GM23338 (cell line): ENCODE measurements at places on chromosomes 12 and 14. TPM values are rescaled to one million over a fixed set of nuclear protein-coding genes. Genes with fewer than 3 reads are reported as not detected.
A peak's percentile ranks its signal among the peaks of the same experiment; 100 is the strongest.

Gene OASL
- not detected in 2 replicates for polyA plus RNA-seq

Gene REP15
- 0.89 and 1.0 TPM in 2 replicates for polyA plus RNA-seq

- DNase-seq, result no peak
Measured at GRCh38 chr12:91562476-91562875, 379.9 kb upstream of the DCN start.

GRCh38 chr12:45121224-45121623 lies 70.3 kb upstream of the DBX2 start:
- peak; percentile 38 for DNase-seq

DNA sequence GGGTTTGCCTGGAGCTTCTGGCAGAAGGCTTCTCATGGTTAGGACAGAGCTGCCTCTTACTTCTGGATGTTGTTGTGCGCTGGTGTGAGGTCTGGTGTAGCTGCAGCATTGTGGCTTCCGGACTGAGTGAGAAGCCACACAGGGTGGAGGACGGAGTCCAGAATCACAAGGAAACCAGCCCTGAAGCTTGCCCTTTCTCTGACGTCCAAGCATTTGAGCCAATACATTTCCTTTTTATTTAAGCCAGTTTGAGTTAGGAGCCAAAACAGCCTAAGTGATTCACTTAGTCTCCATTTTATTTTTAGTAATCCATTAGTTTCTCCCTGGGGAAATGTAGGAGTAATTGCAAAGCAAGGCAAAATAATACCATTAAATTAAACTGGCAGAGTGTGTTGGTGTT lies 402.4 kb upstream of the RGS6 start:
- no peak for DNase-seq

DNA sequence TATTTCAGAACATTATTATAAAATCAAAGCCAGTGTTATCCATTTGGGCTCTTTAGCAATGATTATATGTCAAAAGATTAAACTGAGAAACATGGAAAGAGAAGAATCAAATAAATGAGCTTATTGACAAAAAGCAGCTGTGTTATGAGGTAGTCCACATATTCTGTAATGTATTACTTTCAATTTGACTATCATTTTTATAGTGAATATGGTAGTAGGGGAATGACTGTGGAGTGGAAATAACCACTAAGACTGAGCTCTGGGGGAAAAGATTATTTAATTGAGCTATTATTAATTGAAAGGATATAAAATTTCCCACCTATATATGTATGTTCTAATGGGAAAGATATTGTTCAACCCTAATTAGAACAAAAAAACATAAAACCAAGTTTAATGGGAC lies 381.3 kb downstream of the TMTC2 start:
- no peak for DNase-seq

GRCh38 chr12:6273541-6274230 lies 36.8 kb upstream of the PLEKHG6 start:
- peak; percentile 48 for DNase-seq

GRCh38 chr14:72736786-72737559 lies 156.9 kb downstream of the DPF3 start:
- DNase-seq, result no peak

GRCh38 chr12:76719171-76720041 lies 44.5 kb upstream of the ZDHHC17 start:
- DNase-seq, result peak; percentile 24

DNA sequence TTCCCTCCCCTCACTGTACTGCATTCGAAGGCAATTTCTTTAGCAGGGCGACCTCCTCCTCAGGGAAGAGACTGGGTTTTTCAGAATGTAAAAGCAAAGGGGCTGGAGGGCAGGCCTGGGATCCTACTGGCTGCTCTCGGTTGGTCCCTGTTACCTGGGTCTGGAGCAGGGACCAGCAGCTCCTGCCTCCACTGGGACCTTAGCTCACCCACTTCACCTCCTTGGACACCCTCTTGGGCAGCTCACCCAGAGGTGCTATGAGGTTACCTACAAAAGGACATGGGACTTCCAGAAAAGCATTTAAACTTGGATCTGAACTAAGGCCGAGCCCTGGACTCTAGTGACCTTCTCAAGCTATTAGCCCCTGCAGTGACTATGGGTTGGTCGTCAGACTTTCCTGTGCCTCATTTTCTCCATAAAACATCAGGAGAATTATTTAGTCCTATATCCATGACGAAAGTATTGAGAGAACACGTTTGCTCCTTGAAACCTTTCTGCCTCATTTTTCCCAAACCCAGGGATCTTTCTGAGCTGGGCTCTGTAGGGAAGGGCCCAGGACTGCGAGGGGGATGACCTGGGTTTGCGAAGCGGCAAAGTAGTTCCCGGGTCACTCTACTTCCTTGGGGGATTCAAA lies 65.0 kb downstream of the FBXL14 start:
- DNase-seq, result no peak

GRCh38 chr12:102174761-102175160 lies 22.9 kb downstream of the PMCH start:
- DNase-seq, result no peak

DNA sequence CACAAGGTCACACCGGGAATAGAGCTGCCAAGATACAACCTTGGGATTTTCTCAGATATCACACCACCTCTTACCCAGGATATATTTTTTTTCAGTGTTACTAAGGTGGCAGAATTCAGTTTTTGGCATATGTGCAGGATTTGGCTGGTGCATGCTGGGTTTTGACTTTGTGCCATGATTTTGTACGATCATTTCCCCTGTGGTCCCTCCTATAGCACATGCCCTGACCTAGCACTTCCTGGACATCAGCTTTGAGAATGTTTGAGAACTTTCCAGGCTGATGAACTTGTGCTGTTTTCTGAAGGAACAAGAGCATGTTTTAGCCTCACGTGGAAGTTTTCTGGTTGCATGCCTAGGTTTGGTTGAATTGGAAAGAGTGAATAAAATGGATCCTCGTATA lies 11.0 kb upstream of the TBPL2 start:
- no peak for DNase-seq

GRCh38 chr12:57332646-57333312 lies 81.8 kb upstream of the STAC3 start:
- DNase-seq, result no peak

DNA sequence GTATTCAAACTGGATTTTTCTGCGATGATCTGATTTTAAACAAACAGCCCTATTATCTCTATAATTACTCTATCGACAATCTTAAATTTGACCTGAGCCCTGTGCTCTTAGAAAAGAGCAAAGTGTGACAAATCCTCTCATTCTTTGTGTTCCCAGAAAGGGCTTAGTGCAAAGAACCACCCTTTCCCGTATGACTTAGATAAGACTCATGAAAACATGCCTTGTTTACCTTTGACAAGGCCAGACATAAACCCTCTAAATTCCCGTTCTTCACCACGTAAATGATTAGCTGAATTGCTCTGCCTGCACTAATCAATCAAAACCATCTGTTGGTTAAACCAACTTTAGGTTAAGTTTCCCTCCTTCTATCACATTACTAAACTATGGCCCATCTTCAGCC lies 285.7 kb upstream of the SEL1L start:
- no peak for DNase-seq
